ENCODE measurements at places on chromosomes 16 and 17.

- no peak for DNase-seq
Observed at GRCh38 chr16:85029408-85029784, 1.8 kb downstream of the KIAA0513 start.

DNA sequence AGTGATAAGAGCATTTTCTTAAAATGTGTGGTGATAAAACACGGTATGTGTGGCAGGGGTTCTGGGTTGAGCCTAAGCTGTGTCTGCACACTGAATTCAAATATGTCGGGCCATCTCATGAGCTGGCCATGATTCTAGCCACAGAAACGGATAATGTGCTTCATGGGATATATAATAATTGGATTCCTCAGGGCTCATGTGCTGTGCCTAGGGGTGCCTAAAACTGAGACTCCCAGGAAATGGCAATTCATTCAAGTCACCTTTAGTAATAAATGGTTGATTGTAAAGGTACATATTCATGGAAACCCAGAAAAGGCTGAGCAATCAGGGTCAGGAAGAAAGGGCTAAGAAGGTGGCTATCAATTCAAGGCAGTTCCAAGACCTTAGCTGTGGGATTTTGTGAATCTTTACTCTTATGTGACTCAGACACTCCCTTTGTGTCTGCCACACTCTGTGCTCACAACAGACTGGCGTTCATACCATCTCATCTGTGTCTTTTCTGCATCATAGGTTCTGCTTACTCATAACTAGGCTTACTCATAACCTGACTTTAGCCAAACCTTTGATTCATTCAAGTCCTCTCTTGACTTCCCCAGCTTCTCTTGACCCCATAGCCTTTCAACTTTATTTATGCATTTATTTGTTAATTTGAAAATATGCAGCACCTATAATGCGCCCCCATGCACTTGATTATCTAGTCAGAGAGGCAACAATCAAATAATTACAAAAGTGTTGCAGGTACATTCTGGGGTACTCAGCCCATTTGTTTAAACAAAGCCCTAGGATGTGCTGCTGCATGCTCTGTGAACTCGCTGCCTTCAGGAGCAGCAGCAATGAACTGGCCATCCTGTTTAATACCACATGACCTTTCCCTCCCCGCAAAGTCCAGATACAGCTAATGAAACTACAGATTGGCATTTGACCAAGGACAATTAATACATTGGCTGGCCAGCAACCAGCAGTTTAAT lies 28.4 kb upstream of the MED13 start:
- DNase-seq: no peak

DNA sequence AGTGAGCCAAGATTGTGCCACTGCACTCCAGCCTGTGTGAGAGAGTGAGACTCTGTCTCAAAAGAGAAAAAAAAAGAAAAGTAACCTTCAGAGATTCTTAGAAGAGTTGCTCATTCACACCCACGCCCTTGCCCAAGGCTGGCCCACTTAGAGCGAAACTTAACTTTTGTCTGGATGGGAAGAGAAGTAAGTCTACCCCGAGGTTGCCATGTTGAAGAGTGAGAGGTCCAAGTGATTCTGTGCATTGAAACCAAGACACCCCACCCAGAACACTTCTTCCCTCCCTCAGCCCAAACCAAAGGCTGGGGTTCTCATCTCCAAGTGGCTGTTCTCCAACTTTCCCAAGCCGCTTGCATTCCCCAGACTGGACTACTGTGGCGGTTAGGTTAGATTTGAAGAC lies 2.4 kb upstream of the CISD3 start:
- no peak for DNase-seq

DNA sequence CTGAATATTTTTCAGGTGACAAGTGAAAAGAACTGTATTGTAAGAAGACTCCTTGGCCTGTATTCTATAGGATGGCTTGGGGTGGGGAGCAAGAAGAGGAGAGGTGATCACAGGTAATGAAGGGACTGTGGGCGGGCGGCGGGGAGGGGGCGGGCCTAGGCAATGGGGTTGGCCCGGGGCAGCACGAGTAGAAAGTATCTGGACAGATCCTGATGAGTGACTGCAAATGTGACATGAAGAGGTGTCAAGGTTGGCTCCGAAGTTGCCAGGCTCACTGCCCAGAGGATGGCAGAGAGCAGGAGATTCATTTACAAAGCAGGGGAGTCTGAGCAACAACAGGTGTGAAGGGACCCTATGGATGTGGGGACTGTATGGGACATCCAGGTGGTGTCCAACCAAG lies 10.8 kb upstream of the G6PC1 start:
- DNase-seq: no peak

DNA sequence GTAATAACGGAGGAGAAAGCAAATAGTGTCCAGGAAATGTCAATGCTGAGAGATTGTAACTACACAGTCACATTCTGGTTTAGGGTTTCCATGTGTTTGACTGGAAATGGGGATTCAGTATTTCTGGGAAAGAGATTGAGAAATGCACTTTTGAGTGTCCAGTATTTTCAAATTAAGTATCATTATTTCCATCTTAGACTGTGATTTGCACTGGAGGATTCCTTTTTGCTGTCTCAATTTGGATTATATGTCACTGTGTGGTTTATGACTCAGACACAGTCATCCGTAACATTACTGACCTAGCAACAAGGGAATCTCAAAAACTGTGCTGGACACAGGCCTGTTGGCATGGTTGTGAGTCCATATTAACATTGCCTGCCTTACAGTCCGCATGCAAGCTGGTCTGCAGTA lies 681.4 kb downstream of the CDH11 start:
- no peak for DNase-seq

- DNase-seq: no peak
Observed at GRCh38 chr17:55722742-55723487, at the start of gene TMEM100. TSS of gene TMEM100 (minus strand) at chr17:55722864. CDS start at chr17:55721070, 1,794 bp downstream.

GRCh38 chr16:55949518-55949917 lies 74.3 kb upstream of the CES5A start:
- no peak for DNase-seq

- DNase-seq: no peak
Observed at GRCh38 chr17:33200587-33200986, 92.5 kb downstream of the ASIC2 start.

DNA sequence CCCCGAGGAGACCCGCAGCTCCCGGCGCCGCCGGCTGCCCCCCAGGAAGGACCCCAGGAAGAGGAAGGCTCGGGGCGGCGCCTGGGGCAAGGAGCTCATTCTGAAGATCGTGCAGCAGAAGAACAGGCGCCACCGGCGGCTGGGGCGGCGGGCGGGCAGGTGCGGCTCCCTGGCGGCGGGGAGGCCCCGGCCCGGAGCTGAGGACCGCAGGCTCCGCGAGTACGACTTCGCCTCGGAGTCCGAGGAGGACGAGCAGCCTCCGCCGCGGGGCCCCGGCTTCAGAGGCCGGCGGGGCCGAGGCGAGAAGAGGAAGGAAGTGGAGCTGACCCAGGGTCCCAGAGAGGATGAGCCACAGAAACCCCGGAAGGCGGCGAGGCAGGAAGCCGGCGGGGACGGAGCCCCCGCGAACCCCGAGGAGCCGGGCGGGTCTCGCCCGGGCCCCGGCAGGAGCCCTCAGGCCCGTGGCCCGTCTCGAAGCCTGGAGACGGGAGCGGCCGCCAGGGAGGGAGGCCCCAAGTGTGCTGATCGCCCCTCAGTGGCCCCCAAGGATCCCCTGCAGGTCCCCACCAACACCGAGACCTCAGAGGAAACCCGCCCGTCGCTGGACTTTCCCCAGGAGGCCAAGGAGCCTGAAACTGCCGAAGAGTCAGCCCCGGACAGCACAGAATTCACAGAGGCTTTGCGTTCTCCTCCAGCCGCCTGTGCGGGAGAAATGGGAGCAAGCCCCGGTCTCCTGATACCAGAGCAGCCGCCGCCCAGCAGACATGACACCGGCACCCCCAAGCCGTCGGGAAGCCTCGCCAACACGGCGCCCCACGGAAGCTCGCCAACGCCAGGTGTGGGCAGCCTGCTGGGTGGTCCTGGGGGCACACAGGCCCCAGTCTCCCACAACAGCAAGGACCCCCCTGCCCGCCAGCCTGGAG lies 22.3 kb upstream of the ZFPM1 start:
- no peak for DNase-seq

- DNase-seq: no peak
Observed at GRCh38 chr17:32629563-32630190, 142.9 kb downstream of the CDK5R1 start.

DNA sequence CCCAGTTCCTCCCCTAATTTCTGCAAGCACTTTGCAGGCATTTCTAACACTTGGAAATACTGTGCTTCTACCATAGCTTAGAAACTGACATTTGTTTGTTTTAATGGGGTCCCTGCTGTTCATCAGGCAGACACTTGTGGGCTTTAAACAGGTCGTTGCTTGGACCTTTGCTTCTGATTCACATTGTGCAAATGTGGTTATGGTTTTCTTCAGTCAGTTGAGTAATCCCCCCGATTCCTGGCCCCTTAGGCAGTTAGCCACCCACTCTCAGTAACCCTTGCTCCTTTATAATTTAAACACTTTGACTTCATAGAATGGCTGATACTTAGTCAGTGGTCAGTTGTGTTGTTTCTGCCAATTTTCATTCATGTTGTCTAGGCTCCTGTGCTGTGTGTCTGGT lies 39.4 kb downstream of the SLC47A1 start:
- no peak for DNase-seq

DNA sequence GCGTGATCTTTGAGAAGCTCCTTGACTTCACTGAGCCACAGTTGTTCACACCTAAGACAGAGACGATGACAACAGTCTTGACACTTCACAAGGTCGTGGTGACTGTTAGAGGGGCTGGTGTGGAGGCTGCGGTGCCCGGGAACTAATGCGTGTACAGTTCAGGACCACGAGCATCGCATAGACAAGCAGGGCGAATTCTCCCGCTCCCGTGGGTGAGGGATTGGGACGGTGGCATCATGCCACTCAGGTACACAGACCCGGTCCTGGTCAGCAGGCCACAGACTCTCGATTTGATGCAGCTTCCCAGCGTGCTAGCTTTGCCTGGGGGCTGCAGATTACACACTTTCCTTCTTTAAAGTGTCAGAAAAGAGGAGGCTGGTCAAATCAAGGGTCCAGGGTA lies 24.7 kb downstream of the CEP295NL start:
- DNase-seq: no peak

GRCh38 chr17:27153005-27153404 lies 140.9 kb upstream of the WSB1 start:
- no peak for DNase-seq

DNA sequence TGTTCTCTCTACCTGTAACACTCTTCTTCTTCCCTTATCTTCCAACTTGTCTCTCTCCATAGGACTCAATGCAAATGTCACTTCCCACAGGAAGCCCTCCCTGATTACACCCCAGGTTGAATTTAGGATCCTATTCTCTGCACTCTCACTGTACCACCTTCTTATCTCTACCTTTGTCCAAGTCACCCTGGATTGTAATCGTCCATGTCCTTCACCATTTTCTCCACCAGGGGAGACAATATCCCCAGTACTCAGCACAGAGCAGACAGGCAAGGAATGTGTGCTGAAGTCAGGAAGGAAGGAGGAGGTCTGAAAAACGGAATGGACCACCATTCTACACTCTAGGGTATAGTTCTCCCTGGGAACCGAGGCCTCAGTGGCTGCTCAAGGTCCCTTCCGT lies 14.2 kb downstream of the C16orf82 start:
- no peak for DNase-seq

GRCh38 chr17:40427002-40427491 lies 9.4 kb upstream of the TOP2A start:
- no peak for DNase-seq

DNA sequence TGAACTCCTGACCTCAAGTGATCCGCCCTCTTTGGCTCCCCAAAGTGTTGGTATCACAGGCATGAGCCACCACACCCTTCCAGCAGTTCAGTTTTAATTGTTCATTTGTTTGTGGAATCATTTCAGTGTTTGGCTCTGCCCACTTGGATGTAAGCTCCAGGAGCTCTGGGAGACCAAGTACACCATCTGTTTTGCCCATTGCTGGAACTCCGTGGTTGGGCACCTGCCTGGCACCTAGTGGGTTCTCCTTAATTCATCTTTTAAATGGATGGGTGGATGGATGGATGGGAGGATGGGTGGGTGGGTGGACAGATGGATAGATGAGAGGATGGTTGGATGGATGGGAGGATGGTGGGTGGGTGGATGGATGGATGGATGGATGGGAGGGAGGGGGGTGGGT lies 953 bp upstream of the NECAB2 start:
- no peak for DNase-seq

DNA sequence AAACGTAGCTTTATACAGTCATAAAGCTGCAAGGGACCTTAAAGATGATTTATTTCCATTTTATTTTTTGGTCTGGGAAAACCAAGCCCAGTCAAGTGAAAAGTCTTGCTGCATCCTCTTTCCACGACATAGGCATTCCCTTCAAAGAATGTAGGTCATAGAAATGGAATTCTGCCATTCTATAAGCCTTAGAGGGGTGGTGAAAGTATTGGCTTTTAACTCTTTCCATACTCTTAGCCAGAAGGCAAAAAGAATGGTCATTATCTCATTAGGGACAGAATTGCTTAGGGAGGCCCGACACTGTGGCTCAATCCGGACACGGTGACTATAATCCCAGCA lies 7.9 kb upstream of the MSL1 start:
- DNase-seq: no peak
